ENCODE measurements at places on chromosomes 12 and 14. TPM values are rescaled to one million over a fixed set of nuclear protein-coding genes. Genes with fewer than 3 reads are reported as not detected.

DNA sequence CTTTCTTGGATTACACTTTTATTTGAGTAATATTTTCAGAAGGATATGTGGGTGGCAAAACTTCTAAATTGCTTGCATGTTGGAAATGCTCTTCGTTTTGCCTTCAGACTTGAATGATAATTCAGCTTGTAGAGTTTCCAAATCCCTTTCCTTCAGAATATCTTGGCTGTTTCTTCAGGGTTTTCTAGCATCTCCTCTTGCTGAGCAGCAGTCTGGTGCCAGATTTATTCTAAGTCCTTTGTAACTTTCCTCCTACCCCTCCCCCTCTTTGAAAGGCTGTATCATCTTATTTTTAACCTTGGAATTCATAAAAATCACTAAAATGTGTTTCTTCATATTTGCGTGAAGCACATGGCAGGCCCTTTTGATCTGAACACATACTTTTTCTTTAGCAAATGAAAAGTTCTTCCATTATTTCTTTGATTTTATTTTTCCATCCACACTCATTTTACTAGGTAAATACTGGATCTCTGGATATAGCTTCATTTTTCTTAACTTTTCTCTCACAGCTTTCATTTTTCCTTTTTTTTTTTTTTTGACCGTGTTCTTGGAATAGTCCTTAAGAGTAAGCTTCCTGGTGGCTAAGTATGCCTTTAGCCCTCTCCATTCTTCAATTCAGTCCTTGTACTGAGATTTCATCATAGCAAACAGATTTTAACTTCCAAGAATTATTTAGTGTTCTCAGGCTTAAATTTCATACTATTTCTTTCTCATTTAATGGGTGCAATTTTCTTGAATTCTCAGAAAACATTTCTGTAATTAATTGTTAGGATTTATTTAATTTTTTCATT is 102.0 kb downstream of the SLC38A4 start:
- no peak for DNase-seq

DNA sequence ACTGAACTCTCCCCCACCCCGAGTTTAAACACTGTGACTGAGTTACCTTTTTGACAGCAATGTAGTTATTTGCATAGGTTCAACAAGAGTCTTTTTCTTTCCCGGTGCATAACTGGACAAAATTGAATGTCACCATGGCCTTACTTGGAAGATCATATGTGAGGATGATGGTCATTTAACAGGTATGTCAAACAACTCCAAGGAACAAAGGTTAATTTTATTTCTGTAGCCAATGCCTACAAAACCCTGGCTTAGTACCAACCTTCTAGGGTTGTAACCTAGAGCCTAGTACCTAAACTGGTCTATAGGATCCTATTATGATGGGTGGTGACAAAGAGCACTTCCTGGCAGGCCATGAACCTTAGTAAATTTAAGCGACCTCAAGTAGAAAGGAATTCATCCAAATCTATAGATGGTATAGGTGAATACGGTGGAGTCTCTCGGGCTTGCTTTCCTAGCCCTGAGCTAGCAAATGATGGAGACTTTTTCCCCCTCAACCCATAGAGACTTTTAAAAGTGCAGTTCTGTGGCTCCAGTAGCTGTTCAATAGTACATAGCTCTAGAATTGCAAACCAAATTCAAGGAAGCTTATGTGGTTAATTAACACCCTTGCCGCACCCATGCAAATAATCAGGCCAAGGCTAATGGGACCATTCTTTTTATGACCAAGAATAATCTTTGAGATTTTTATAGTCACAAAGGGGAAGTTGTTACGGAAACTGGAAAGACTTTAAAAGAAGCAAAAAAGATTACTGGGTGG is 89.0 kb downstream of the SLC38A1 start:
- no peak for DNase-seq

ANKRD33 gene
- polyA plus RNA-seq: 0.48 TPM

- no peak for DNase-seq
Observed at GRCh38 chr14:72747652-72748051, 146.2 kb downstream of the DPF3 start.

- DNase-seq: no peak
Observed at GRCh38 chr14:103328941-103329340, 5.1 kb upstream of the EIF5 start.

DNA sequence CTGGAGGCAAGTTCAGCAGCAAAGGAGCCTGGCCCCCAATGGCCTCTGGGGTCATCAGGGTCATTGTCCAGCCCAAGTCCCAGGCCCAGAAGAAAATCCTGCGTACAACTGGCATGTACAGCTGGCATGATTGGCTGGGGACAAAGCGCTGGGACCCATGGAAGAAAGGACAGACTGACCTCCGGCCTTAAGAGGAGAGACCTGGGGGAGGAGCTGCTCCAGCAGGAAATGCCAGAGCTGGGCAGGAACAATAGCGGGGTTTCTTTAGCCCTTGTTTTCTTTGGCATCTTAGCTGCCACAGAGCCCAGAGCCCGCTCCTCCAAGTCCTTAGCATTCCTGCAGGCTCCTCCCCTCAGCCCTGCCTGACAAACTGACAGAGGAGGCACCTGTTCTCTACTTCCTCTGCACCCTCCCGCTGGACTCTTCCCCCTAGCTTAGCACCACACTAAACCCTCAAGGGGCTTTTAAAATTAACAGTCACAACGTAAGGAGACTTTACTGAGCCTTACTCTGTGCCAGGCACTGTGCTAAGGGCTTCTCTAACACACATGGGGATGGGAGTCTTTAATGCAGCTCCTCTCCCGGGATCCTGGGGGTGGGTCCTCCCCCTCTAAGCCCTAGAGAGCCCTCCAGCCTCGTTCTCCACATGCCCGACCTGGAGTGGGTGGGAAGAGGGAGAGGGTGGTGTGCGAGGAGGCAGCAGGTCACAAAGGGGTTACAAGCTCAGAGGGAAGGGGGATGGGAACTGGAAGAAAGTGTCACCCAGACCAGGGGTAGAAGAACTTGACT is 1.8 kb upstream of the AQP5 start:
- no peak for DNase-seq

DNA sequence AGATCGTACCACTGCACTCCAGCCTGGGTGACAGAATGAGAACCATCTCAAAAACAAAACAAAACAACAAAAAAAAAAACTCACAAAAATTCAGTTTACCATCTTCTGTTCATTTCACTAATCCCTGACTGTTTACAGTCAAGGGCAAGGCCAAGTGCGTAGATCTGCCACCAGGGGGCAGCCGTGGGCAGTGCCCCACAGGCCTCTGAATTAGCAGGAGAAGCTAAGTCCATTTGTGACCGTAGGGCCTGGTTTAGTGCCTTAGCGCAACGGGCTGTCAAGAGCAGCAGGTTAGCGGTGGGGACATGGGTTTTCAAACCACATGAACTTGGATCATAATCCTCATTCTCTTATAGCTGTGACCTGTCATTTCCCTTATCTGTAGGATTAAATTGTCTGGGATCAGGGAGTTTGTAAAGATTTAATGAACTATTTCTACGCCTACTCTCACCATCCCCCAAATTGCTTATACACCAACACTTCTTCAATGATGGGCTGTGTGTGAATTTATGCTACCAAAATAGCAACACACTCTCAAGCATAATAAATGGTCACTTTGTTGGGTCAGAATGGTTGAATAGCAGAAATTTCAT is 49.0 kb downstream of the KCTD10 start:
- peak; percentile 66 for DNase-seq

LAG3 gene
- polyA plus RNA-seq: 1.4 TPM

- DNase-seq: no peak
Observed at GRCh38 chr12:53068811-53069585, 10.2 kb downstream of the SPRYD3 start.

- no peak for DNase-seq
Observed at GRCh38 chr14:68619790-68620574, 172.9 kb downstream of the ZFP36L1 start.

- DNase-seq: no peak
Observed at GRCh38 chr12:65372574-65372973, 94.1 kb downstream of the MSRB3 start.

DNA sequence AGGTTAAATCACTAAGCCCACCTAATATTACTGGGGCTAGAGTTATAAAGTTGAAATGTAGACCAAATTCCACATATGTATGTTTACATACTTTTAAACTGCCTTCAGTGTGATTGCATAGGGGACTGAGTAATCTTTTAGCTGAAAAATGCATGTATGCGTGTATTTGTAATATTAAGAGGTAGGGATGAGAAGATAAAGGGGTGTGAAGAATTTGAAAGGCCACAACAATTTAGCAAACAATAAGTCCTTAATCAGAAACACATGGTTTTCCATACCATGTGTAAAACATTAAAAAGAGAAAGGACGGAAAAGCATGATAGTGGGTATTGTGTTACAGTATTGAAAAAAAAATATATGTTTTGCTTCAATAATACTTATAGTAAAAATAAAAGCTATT is 919.9 kb upstream of the FLRT2 start:
- DNase-seq: no peak

LTB4R2 gene
- 5.6 TPM for polyA plus RNA-seq

- DNase-seq: no peak
Observed at GRCh38 chr14:93949511-93950075, 22.4 kb downstream of the FAM181A start.

NID2 gene
- 94.5 TPM for polyA plus RNA-seq

CLEC14A gene
- polyA plus RNA-seq: 15.2 TPM

GRCh38 chr12:69500631-69501030 is 30.4 kb downstream of the FRS2 start:
- DNase-seq: no peak

DNA sequence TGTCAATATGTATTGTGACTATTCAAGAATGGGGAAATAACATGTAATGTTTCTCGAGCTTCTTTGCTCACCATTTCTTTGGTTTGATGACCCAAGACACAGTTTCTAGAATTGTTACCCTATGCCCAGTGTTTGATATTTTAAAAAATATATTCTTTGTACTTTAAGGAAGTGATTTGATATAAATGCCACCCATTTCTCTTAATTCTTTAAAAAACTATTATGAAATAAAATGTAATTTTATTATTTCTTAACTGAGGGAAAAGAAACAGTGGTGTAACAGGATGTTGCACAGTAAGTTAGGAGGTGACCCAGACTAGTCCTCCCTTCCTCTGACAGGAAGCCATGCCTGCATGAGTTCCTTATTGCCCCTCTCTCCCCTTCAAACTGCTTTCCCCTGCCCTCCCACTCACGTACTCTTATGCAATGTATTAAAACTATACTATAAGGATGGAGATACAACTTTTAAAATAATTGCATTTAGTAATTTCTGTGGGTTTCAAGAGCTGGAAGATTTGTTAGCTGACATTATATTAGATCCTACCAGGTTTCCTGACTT is 279.4 kb downstream of the TMTC2 start:
- DNase-seq: no peak

- DNase-seq: no peak
Observed at GRCh38 chr12:124024776-124025175, 51.8 kb downstream of the ZNF664 start.

GRCh38 chr14:24678801-24679247 is 44.8 kb upstream of the GZMB start:
- DNase-seq: peak; percentile 80

FAM186B gene
- polyA plus RNA-seq: 3.2 TPM

DNA sequence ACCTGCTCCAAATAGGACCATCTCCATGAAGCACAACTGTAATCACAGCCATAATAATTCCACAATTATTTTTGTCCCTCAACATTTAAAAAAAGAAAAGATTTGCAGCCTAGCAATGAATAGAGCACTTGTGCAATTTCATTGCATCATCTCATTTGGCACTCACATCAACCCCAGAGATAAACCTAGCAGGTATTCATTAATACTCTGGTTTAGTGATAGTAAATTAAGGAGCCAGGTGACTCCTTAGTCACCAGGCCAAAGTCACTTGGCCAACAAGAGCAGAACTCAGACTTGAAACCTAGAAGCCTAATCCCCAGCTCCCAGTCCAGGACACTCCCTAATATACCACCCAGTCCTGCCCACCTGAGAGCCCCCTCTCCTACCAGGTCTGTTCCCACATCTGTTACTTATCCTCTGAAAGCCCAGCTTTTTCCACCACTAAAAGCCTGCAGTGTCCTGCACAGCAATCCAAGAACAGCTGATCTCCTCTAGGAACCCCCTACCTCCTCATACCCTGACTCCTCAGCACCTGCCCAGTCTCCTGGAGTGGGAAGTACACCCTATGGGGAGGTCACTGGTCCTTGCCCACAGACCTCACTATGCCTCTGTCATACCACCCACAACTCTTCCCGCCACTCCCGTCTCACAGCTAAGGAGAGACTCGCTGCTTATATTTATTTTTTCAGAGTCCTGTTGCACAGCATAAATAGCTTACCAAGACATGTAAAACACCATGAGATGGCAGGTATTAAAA is 22.1 kb downstream of the OR10P1 start:
- DNase-seq: no peak

SLC4A8 gene
- polyA plus RNA-seq: 4.8 TPM

RFLNA gene
- polyA plus RNA-seq: 7.0 TPM

- no peak for DNase-seq
Observed at GRCh38 chr12:85188619-85189018, 91.4 kb upstream of the ALX1 start.

DNA sequence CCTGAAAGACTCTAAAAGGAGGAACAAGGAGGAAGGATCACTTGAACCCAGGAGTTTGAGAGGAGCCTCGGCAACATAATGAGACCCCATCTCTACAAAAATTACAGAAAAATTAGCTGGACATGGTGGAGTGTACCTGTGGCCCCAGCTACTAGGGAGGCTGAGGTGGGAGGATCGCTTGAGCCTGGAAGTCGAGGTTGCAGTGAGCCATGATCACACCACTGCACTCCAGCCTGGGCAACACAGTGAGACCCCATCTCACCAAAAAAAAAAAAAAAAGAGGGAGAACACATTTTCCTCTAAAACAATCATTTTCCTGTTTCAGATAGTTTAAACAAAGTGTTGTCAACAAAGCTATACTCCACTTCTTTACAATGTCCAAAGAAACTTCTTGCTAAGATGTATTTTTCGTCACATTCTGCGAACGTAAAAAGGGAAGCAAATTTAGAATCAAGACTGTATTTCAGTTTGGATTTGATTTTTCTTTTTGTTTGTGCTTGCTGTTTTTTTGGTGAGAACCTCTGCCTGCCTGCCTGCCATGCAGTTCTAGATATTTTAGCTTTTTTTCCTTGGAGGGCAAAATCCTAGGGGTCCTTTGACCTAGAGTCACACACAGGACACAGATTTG is 5.1 kb downstream of the HCAR1 start:
- DNase-seq: no peak

DNA sequence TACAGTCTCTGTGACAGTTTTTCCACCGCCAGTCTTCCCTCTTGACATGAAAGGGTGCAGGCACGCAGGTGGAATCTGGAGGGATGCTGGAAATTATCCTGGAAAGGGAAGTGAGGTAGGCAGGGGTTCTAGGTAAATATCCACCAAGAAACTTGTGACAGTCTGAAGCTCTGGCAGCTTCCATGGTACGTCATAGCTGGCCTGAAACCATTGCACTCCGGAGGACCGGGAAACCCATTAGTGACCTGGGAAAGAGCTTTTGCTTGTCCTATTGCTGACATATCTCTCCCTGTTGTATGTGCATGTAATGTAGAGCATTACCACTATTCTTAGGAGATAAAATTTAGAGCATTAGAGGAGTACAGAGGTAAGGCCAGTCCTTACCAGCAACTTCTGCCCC is 275.9 kb downstream of the EGLN3 start:
- no peak for DNase-seq

POTEM gene
- polyA plus RNA-seq: not detected

DNA sequence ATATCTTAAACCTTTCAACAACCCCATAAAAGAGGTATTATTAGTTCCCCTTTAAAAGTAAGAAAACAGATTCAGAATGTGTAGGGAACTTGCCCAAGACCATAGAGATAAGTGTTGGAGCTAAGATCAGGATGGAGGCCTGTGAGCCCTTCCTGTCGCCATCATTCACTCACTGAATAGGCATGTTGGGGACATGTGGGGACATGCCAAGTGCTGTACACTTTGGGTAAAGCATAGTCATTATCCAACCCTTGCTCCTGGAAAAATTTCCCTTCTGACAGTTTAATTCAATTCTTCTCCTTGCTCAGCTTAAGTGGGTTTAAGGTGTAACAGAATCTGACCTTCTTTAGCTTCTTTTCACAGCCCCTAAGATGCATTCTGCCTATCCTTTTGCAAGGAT is 28.0 kb upstream of the C12orf42 start:
- no peak for DNase-seq

All from left renal cortex interstitium (tissue), 4 donors.